Kidney glomerular epithelial cell (primary cell): ENCODE measurements at places on chromosomes 5 and 9.

DNA sequence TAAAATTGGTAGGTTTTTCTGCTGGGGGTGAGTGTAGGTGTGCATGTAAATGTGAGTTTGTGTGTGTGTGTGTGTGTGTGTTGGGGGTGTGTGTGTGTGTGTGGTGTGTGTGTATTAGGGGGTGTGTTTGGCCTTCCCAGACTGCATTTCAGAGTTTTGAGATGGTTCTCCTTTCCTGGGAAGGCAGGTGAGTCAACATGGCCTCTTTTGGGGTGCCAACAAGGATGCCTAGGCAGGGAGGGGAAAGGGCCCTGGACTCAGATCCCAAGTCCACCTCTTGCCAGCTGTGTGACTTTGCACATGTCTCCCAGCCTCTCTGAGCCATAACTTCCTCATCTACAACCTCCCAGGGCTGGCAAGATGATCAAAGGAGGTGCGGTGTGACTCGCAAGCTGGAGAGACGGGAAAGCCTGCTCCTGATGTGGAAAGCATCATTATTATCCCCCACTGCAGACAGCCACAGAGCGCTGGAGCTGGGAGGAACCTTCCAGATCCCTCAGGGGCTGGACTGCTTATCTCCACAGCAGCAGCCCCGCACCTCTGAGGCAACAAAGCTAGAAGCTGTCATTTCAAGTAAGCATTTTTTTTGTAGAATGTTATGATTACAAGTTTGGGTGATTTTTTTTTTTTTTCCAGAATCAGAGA, 63.5 kb upstream of the TBC1D2 start:
- no peak for DNase-seq

DNA sequence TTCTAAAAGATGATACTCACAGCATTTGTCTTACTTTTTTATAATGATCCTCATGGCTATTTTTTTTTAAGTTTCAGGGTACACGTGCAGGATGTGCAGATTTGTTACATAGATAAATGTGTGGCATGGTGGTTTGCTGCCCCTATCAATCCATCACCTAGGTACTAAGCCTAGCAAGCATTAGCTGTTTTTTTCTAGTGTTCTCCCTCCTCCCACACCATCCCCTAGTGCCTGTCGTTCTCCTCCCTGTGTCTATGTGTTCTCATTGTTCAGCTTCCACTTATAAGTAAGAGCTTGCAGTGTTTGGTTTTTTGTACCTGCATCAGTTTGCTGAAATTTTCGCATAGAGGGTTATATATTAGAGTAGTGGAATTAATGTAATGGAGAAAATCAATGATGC, 189.1 kb upstream of the CDH12 start:
- no peak for DNase-seq

GRCh38 chr9:36820392-36820861, 213.6 kb downstream of the PAX5 start:
- no peak for DNase-seq

- DNase-seq, result no peak
These were observed 705.6 kb downstream of the SEMA5A start for GRCh38 chr5:8840237-8840636.

GRCh38 chr9:33659921-33660320, 135.4 kb upstream of the PRSS3 start:
- DNase-seq, result no peak

- no peak for DNase-seq
These were observed 421.4 kb upstream of the WWC1 start for GRCh38 chr5:167870055-167870454.

- no peak for DNase-seq
These were observed 212.2 kb downstream of the MTRR start for GRCh38 chr5:8081179-8081578.

DNA sequence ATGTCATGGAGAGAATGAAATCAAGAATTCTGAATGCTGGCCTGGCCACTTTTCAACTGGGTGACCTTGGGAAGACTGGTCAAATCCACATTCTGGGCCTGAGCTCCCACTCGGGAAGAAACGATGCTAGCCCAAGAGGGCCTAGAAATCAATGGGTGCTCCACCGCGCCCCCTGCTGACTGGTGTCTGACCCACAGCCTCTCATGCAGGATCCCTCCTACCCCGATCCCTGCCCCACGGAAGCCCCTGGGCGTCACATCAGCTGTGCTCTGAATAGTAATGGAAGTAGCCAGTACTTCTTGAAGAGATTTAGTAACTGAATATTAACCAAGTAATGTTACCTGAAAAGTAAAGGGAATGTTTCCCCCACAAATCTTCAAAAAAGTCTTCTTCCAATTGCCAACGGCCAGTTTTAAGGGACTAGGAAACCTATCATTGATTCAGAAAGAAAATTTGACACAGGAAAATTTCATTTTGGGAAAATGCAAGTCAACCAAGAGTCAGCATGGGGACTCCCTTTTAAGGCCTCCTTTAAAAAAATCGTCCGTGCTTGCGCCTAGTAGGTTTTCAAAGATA, 43.9 kb downstream of the CRB2 start:
- no peak for DNase-seq

DNA sequence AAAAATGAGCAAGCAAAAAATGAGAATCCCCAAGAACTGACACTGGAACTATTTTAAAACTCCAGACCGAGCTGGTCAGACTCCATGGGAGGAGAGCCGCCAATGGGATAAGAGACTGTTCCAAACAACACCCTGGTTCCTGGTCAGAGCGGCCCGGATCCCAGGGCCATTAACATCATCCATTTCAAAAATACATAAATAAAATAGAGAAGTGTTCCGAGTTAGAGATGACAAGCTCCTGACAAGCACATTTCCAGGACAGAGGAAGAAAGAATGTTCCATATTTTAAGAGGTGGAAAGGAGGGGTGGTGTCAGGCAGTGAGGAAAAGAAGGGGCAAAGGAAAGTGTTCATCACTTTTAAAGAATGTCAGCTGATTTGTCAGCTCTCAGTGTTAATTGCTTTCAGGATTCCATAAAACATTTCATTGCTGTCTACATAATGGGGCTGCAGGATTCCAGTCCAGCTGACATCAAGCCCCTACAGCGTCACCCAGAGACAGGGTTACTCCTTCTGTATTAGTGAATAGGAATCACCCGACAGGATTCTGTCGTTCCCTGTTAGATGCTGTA, 202.5 kb upstream of the TRIM32 start:
- no peak for DNase-seq

DNA sequence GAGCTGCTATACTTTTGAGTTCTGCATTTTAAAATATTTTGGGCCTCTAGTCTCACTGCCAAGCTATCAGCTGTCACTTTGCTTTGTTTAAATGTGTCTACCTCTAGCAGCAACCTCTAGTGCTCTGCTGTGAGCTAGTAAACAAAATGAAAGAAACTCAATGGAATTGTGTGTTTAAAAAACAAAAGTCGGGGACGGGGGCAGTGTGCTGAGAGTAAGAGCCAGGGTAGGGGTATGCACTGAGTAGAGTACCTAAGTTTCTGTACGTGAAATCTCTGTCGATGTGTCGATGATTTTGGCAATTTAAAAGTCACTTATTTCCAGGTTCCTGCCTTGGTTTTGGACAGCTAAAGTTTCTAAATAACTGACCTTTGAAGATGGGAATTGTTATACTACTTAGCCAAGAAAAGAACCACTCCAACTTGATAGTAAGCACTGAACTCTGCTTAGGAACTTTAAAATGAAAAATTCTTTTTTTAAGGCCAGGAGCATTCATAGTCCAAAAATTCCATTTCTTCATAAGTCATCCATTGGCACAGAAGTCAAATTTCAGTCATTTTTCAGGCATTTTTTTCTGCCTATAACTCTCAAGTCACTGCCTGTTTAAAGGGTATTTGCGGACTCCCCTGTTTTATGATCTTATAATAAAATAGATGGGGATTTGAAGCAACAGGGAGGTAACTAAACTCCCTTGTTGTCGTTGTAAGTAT, 111.5 kb downstream of the SAXO1 start:
- no peak for DNase-seq

GRCh38 chr5:72831685-72832084, 15.2 kb downstream of the TNPO1 start:
- DNase-seq, result no peak

- no peak for DNase-seq
These were observed 6.2 kb downstream of the DMRT3 start for GRCh38 chr9:982394-983230.

DNA sequence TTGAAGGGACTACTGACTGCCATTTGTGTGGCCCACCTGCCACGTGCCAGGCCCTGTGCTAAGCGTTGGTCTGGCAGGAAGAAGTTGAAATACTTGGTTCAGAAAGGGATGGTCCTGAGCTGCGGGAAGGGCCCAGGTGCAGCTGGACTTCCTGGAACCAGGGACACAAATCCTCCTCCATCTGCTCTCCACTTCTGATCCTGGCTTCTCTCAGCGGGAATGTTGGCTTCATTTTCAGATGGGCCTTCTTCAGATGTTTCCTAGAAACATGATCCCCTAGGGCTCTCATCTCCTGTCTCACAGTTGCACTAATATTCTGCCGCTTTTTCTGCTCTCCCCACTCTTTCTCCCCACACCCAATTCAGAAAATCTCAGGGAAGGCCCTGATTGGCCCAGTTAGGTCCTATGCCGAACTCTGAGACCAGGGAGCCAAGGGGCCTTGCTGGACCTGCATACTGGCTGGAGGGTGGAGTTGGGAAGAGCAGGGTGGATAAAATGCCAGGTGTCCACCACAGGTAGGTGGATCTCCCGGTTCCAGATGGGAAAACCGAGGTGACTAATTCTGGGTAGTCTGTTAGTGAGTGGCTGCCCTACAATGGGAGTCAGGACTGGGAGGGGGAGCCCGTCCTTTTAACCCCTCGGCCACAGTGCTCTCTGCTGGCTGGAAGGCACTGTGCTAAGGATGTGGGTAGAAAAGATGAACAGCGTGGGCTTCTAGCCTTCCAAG, 19.4 kb downstream of the PSAT1 start:
- DNase-seq, result no peak

GRCh38 chr9:126482361-126483044, 131.2 kb upstream of the LMX1B start:
- DNase-seq, result no peak

- DNase-seq, result peak; percentile 24
These were observed 624.1 kb downstream of the ISL1 start for GRCh38 chr5:52007230-52007858.

- no peak for DNase-seq
These were observed 14.2 kb downstream of the SLIT3 start for GRCh38 chr5:169286572-169287300.

- peak; percentile 96 for DNase-seq
These were observed 7.1 kb downstream of the UBAP1 start for GRCh38 chr9:34185778-34186551.

- no peak for DNase-seq
These were observed 8.4 kb downstream of the PCYOX1L start for GRCh38 chr5:149366169-149366729.

DNA sequence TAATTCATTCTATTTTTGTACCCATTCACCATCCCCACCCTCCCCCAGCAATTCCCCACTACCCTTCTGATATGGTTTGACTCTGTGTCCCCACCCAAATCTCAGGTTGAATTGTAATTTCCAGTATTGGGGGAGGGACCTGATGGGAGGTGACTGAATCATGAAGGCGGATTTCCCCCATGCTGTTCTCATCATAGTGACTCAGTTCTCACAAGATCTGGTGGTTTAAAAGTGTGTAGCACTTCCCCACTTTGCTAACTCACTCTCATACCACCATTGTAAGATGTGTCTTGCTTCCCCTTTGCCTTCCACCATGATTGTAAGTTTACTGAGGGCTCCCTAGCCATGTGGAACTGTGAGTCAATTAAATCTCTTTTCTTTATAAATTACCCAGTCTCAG, 25.9 kb upstream of the TESK1 start:
- DNase-seq, result no peak

GRCh38 chr5:68408345-68408871, 192.9 kb downstream of the PIK3R1 start:
- DNase-seq, result no peak

- no peak for DNase-seq
These were observed 153.3 kb downstream of the CARTPT start for GRCh38 chr5:71872311-71872864.

GRCh38 chr9:126328407-126328806, 1.8 kb downstream of the MVB12B start:
- DNase-seq, result no peak

GRCh38 chr9:114930056-114930812, at the start of gene TNFSF8:
TSS of gene TNFSF8 (minus strand) at chr9:114930591. CDS start at chr9:114930303, 288 bp downstream.
- no peak for DNase-seq

DNA sequence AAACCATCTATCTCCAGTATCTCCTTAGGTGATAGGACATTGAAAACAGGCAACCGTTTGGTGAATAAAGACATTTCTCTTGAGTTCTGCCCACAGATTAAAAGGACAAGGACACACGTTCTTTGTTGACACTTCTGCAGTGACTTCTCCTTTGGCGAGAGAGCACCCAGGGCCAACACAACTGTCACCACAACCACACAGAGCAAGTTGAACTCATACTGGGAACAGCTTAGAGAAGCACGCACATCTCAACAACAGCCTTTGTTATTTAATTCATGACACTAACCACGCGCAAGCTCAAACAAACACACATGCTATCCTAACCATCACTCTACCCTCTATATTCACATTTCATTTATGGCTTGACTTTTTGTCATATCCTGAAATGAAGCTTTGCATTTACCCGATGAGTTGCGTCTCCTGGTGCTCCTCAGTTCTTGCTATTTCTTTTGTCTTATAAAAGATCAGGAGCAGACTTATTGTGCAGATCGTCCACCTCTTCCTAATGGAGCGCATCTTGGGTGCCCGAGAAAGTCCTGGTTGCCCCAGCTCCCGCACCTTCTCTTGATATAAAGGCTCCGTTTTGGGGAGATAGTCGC, 543 bp downstream of the ST8SIA4 start:
- peak; percentile 38 for DNase-seq

GRCh38 chr5:150235500-150235854, 45.6 kb downstream of the SLC6A7 start:
- DNase-seq, result no peak

DNA sequence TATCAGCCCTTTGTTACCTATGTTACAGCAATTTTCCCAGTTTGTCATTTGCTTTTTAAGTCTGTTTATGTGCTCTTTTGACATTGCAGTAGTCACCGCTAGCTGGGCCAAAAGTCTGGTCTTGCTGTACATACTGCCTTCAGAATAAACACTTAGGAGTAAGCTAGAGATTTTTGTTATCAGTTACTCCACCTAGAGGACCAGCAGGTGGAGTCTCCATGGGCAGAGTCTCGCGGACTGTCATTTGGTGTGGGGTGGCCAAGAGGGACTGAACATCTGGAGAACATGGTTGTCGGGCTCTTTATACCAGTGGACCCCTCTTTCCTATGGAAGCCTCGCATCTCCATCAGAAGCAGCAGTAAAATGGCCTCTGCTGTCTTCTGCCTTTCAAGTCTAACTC, 10.8 kb upstream of the MGAT1 start:
- no peak for DNase-seq

- peak; percentile 31 for DNase-seq
These were observed 17.7 kb downstream of the CAVIN4 start for GRCh38 chr9:100595391-100596199.

- no peak for DNase-seq
These were observed 29.4 kb downstream of the ABITRAM start for GRCh38 chr9:108963459-108964143.

- DNase-seq, result no peak
These were observed 7.8 kb upstream of the CCDC192 start for GRCh38 chr5:127695346-127695745.

GRCh38 chr5:40441733-40442132, 238.0 kb upstream of the PTGER4 start:
- no peak for DNase-seq

GRCh38 chr9:38083858-38084555, 15.0 kb upstream of the SHB start:
- DNase-seq, result peak; percentile 24
